ENCODE measurements at places on chromosomes 2 and 18.

- no peak overlapping the region for H3K4me3 ChIP-seq
- DNase-seq = no peak
- H3K27ac ChIP-seq = no peak overlapping the region
- H3K4me1 ChIP-seq = no peaks in the 10 kb centered on the region
- H3K27me3 ChIP-seq = no peaks in the 10 kb centered on the region
Measured at GRCh38 chr18:58766164-58766563, 94.9 kb downstream of the MALT1 start.

- DNase-seq = no peak
- no peak overlapping the region for H3K4me3 ChIP-seq
- peaks cover 4% of the 10 kb centered on the region for H3K36me3 ChIP-seq
- no peaks in the 10 kb centered on the region for H3K27me3 ChIP-seq
Measured at GRCh38 chr2:105782646-105783045, 37.9 kb downstream of the NCK2 start.

GRCh38 chr18:52275817-52276216, 64.2 kb upstream of the DCC start:
- no peak overlapping the region for H3K4me3 ChIP-seq
- no peaks in the 10 kb centered on the region for H3K4me1 ChIP-seq
- H3K36me3 ChIP-seq = no peaks in the 10 kb centered on the region
- H3K27ac ChIP-seq = no peak overlapping the region
- no peaks in the 10 kb centered on the region for H3K27me3 ChIP-seq

- DNase-seq = no peak
- no peaks in the 10 kb centered on the region for H3K27me3 ChIP-seq
- no peak overlapping the region for H3K4me3 ChIP-seq
- H3K4me1 ChIP-seq = no peaks in the 10 kb centered on the region
- no peak overlapping the region for H3K27ac ChIP-seq
- no peaks in the 10 kb centered on the region for H3K36me3 ChIP-seq
Measured at GRCh38 chr2:126882736-126883665, 15.7 kb upstream of the TEX51 start.

DNA sequence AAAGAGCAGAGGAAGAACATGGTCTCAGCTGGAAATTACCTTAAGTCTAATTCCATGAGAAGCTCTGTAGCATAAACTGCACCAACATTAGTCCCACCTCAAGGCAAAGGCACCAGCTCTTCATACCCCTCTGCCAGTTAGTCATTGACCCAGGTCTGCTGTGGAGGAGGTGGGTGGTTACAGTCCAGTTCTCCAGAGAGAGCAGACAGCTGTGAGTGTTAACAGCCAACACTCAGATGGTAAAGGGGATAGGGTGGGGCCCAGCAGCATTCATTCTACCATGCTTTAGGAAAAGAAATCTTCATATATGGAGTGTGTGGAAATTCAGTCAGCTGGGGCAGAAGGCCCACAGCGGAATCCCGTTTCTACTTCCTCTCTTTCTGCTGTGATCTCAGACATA, 159.7 kb upstream of the FBXO11 start:
- no peaks in the 10 kb centered on the region for H3K27me3 ChIP-seq
- no peaks in the 10 kb centered on the region for H3K36me3 ChIP-seq
- no peak overlapping the region for H3K4me3 ChIP-seq
- H3K4me1 ChIP-seq = no peaks in the 10 kb centered on the region

DNA sequence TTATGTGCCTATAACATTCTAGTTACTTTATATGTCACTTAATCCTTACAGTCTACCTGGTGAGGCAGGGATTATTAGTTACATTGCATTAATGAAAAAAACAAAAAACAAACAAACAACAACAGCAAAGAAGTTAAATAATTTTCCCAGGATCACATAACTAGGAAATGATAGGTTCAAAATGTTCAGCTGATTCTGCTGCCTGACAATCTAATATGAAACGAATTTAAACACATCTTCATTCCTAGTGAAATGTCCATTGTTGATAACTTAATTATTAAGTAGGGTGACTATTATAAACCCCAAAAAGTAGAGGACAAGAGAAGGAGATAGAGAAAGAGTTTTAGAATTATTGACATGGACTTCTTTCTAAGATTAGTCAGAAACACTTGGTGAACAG, 22.6 kb downstream of the HOXD1 start:
- DNase-seq = no peak
- H3K4me1 ChIP-seq = no peaks in the 10 kb centered on the region
- H3K36me3 ChIP-seq = no peaks in the 10 kb centered on the region
- H3K27ac ChIP-seq = no peak overlapping the region
- no peaks in the 10 kb centered on the region for H3K27me3 ChIP-seq
- H3K4me3 ChIP-seq = no peak overlapping the region

- H3K27ac ChIP-seq = no peak overlapping the region
- H3K36me3 ChIP-seq = no peaks in the 10 kb centered on the region
- no peaks in the 10 kb centered on the region for H3K4me1 ChIP-seq
Measured at GRCh38 chr2:202337151-202337550, 39.0 kb upstream of the BMPR2 start.

- no peaks in the 10 kb centered on the region for H3K36me3 ChIP-seq
- no peaks in the 10 kb centered on the region for H3K27me3 ChIP-seq
- DNase-seq = no peak
Measured at GRCh38 chr18:59629894-59630293, 67.3 kb downstream of the CCBE1 start.

GRCh38 chr2:180829836-180830235, 150.6 kb upstream of the UBE2E3 start:
- no peak overlapping the region for H3K4me3 ChIP-seq
- no peaks in the 10 kb centered on the region for H3K4me1 ChIP-seq
- no peaks in the 10 kb centered on the region for H3K36me3 ChIP-seq
- no peaks in the 10 kb centered on the region for H3K27me3 ChIP-seq
- DNase-seq = no peak

DNA sequence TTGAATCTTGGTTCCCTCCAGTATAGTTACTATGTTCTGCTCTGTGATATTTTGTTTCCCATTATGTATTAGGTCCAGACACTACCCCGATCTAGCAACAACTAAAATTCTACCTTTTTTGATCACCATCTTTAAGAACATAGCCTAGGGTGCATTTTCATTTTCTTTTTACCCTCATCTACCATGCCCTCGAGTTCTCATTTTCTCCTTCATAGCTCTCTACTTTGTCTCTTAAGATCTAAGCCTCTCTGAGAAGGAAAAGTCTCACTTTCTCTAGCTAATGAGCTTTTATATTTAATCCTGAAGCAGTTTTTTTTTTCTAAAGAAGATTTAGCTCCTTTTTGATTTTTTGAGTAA, 1089.4 kb upstream of the SLC39A10 start:
- DNase-seq = no peak
- no peaks in the 10 kb centered on the region for H3K4me1 ChIP-seq
- no peak overlapping the region for H3K27ac ChIP-seq
- no peak overlapping the region for H3K4me3 ChIP-seq

DNA sequence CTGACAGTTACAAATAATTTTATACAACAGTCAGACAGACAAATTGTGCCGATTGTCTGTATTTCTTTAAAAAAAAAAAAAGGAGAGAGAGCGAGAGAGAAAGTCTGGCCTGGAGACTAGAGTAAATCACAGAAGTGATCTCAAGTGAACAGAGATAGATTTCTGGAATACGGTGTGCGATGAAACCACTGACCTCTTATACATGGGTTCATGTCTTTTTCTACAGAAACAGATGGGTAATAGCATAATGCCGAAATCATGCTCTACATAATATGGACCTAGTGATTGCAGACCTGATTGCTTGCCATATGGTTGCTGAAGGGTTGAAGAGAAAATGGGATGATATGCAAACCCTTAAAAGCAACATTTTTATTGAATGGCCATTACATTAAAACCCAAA, 403.3 kb upstream of the FANCL start:
- no peaks in the 10 kb centered on the region for H3K36me3 ChIP-seq
- no peaks in the 10 kb centered on the region for H3K4me1 ChIP-seq
- no peak for DNase-seq
- H3K27me3 ChIP-seq = peaks cover 7% of the 10 kb centered on the region
- no peak overlapping the region for H3K4me3 ChIP-seq

DNA sequence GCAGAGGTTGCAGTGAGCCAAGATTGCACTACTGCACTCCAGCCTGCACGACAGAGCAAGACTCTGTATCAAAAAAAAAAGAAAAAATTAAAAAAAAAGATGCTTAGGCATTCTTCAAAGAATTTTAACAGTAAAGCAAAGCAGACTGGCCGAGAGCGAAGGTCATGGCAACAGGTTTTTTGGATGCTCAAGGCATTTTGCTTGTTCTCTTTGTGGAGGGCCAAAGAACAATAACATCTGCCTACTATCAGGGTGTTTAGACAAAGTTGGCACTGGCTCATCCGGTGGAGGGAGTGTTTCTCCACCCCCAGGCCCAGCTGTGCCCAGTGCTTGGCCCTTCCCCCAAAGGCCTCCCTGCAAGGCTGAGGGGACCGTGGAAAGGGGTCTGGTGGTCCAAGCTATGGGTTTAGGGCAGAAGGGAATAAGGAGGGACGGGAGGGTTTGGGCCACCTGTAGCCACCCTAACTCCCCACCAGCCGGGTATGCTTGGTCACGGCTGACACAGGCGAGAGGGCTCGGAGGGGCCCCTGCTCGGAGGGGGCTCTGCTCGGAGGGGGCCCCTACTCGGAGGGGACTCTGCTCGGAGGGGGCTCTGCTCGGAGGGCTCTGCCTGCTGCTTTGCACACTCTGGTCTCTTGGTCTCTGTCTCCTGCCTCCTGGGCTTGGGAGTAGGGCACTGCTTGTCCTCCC, 26.7 kb upstream of the ALLC start:
- no peaks in the 10 kb centered on the region for H3K36me3 ChIP-seq
- no peak overlapping the region for H3K27ac ChIP-seq
- H3K4me3 ChIP-seq = no peak overlapping the region

GRCh38 chr2:17125989-17126620, 392.1 kb downstream of the RAD51AP2 start:
- peaks cover 6% of the 10 kb centered on the region for H3K4me1 ChIP-seq
- H3K27ac ChIP-seq = no peak overlapping the region
- H3K36me3 ChIP-seq = no peaks in the 10 kb centered on the region
- DNase-seq = no peak

DNA sequence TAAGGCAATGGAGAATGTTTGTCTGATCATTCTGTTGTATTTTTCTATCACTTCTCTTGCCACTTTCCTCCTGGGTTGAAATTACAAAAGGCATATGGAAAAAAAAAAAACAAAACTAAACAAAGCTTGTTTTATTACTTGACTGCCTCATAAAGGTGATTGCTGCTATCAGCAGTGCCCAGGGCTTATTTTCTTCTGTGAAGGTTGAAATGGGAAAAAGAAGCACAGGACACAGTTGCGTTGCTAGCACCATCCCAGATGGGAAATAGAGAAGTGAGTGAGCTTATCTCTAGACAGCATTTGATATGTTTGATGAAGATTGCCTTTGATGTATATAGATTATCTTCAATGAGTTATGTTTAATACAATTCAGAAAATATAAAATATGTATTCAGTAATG, 633.8 kb upstream of the ZNF804A start:
- no peak for DNase-seq
- H3K36me3 ChIP-seq = no peaks in the 10 kb centered on the region
- no peak overlapping the region for H3K4me3 ChIP-seq
- H3K27ac ChIP-seq = no peak overlapping the region

DNA sequence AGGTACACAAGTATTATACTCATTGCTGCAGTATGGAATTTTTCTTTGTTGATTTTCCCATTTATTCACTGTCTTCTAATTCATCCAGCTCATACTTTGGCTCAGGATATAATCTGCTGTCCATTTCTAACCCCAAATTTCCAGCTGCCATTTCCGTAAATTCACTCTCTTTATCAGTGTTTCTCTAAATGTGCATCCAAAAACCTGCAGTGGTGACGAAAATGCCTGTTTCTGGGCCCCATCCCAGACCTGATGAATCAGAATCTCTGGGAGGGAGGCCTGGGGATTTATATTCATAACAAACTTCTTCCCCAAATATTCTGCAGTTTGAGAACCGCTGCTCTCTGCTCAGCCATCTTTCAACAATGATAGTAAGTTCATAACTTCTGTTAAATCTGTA, 86.6 kb downstream of the VWC2L start:
- H3K4me3 ChIP-seq = no peak overlapping the region
- no peak overlapping the region for H3K27ac ChIP-seq
- no peaks in the 10 kb centered on the region for H3K4me1 ChIP-seq
- DNase-seq = no peak
- no peaks in the 10 kb centered on the region for H3K36me3 ChIP-seq

DNA sequence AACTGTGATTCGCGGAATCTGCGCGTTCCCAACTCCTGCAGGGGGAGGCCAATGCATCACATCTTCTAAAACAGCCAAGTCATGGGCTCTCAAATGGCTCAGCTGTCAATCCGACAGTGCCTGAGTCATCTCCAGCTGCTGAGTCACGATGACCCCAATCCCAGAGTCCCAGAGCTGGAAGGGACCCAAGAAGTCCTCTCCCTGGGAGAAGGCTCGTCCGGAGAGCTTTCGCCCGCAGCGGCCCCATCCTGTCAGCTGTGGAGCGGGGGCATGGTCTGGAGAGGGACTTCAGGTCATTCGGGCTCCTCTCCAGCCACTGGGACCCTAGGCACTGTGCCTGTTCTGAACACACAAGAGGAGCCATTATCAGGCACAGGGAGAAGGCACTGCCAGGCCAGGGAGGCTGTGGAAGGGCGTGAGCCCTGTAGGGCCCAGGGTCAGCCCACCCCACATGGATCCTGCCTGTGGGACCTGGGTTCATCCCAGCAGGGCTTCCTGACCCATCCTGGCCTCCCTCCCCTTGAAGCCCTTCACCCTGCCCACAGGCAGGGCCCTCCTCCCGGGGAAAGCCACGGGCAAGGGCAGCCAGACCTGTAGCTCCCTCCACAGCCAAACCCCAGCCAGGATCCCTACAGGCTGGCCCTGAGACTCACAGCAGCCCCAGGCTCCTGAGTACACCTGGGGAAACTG, 47.6 kb upstream of the GPC1 start:
- H3K4me1 ChIP-seq = peaks cover 34% of the 10 kb centered on the region
- DNase-seq = peak; percentile 89
- no peak overlapping the region for H3K4me3 ChIP-seq
- H3K27me3 ChIP-seq = no peaks in the 10 kb centered on the region

GRCh38 chr18:79600141-79600540, 79.5 kb upstream of the CTDP1 start:
- no peak overlapping the region for H3K27ac ChIP-seq
- H3K4me3 ChIP-seq = no peak overlapping the region
- peaks cover 21% of the 10 kb centered on the region for H3K4me1 ChIP-seq
- no peaks in the 10 kb centered on the region for H3K36me3 ChIP-seq
- no peaks in the 10 kb centered on the region for H3K27me3 ChIP-seq
- DNase-seq = no peak

- no peak overlapping the region for H3K4me3 ChIP-seq
- no peak overlapping the region for H3K27ac ChIP-seq
- H3K4me1 ChIP-seq = peaks cover 10% of the 10 kb centered on the region
Measured at GRCh38 chr2:46388881-46389280, 90.5 kb upstream of the TMEM247 start.

- no peak for DNase-seq
- H3K36me3 ChIP-seq = no peaks in the 10 kb centered on the region
- H3K27me3 ChIP-seq = peaks cover 8% of the 10 kb centered on the region
- H3K4me1 ChIP-seq = no peaks in the 10 kb centered on the region
Measured at GRCh38 chr2:197304556-197305011, 6.0 kb downstream of the ANKRD44 start.
